ENCODE measurements at places on chromosomes 13 and 19. TPM values are rescaled to one million over a fixed set of nuclear protein-coding genes. Genes with fewer than 3 reads are reported as not detected.
A peak's percentile ranks its signal among the peaks of the same experiment; 100 is the strongest.

DNA sequence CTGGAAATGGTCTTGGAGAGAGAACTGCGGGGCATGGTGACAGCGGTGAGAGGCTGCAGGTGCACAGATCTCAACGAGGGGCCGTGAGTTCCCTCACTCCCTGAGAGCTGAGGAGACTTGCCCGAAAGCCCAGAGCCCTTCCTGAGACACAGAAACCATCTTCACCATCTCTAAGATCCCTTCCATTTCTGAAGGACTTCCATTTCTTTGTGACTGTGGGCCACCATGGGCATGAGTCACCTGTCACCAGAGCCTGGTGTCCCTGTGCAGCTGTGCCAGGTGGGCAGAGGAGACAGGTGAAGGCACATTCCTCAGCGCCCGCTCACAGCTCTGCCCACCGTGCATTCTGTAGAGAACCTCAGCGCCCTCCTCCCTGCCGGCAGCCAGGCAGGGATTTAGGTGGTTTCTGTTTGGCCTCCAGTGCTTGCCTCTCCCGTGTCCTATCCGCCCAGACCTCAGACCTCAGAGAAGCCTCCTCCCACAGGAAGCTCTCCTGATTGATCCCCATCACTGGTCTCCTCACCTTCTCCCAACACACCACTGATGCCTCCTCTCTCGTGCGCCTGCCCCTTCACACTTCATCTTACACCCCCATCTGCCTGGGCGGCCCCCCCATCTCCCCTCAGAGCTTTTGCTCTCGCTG is 24.2 kb downstream of the SH3GL1 start:
- no peaks in the 10 kb centered on the region for H3K27me3 ChIP-seq
- DNase-seq = peak; percentile 9
- peaks cover 92% of the 10 kb centered on the region for H3K4me1 ChIP-seq
- no peaks in the 10 kb centered on the region for H3K36me3 ChIP-seq
- H3K4me3 ChIP-seq = no peak overlapping the region

Gene VSTM1
- total RNA-seq = 3.0 TPM

Gene ANGPTL4
- 11.4 TPM for total RNA-seq

GRCh38 chr19:35868172-35868822 is at the start of gene APLP1:
APLP1 (plus strand) TSS chr19:35868574; CDS start chr19:35868637, 63 bp downstream.
- H3K27ac ChIP-seq = no peak within 1 kb of the TSS
- H3K4me1 ChIP-seq = peaks cover 16% of the 10 kb centered on the region
- peak; percentile 60 for DNase-seq
- no peaks in the 10 kb centered on the region for H3K36me3 ChIP-seq
- peaks cover 30% of the 10 kb centered on the region for H3K27me3 ChIP-seq

- peak overlapping the region; percentile 90 for H3K27ac ChIP-seq
- DNase-seq = no peak
- no peaks in the 10 kb centered on the region for H3K27me3 ChIP-seq
- peak overlapping the region; percentile 98 for H3K4me3 ChIP-seq
- no peaks in the 10 kb centered on the region for H3K36me3 ChIP-seq
Measured at GRCh38 chr19:39444598-39445195, 685 bp upstream of the SUPT5H start.

DNA sequence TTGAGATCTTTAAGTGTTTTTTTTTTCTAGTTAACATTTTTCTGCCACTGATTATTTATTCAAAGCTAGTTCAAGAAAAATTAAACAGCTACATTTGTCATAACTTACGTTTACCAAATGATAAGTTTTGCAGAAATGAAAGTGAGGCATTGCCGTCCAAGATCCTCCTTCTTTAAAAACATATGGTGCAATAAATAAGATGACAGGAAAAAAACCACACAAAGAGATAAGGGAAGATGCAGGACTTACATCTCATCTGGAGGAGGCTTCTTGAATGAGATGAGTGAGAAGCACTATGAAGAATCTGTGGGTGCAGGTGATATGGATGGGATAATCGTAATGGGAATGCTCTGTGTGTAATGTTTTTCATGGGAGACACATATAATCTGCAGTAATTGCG is 12.4 kb downstream of the TNFSF13B start:
- no peak overlapping the region for H3K27ac ChIP-seq
- H3K4me3 ChIP-seq = no peak overlapping the region
- H3K27me3 ChIP-seq = no peaks in the 10 kb centered on the region
- DNase-seq = no peak
- H3K36me3 ChIP-seq = no peaks in the 10 kb centered on the region

- peaks cover 7% of the 10 kb centered on the region for H3K27me3 ChIP-seq
- no peak for DNase-seq
- no peak within 1 kb of the TSS for H3K4me3 ChIP-seq
- no peaks in the 10 kb centered on the region for H3K36me3 ChIP-seq
- no peaks in the 10 kb centered on the region for H3K4me1 ChIP-seq
Measured at GRCh38 chr19:3483226-3483628, at the start of gene SMIM44. SMIM44 (minus strand) TSS chr19:3483441; CDS start chr19:3483403, 38 bp downstream.

DNA sequence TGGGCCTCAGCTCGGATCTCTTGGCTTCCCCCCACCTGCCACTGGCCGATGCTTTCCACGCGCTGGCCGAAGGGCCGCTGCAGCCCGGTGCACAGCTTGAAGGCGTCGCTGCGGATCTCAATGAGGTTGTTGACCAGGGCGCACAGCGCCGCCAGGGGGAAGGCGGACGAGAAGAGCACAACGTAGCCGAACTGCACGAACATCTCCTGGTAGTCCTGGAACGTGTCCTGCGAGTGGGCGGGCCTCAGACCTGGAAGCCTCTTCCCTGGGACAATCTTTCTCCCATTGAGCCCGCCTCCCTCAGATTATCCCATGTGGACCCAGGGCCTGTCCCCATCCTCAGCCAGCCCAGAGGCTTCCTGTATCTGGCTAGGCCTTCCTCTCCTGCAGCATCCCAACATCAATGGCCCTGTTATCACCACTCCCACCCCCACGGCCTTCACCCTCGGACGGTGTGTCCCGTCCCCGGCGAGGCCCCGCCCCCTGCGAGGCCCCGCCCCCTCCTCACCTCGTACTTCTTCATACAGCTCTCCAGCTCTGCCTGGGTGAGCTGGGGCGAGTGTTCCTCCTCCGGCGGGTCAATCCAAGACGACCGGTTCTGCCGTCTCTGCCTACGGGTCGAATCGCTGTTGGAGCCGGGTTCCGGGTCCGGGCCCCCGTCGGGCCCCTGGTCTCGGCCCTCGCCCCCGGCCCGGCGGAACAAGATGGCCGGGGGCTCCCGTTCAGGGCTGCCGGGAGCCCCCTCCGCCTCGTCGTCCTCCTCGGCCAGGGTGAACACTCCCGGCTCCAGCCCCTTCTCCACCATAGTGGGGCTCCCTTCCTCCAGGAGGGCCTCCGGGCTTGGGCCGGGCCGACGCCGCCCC is 6.8 kb downstream of the ANO8 start:
- H3K27ac ChIP-seq = peak overlapping the region; percentile 67
- DNase-seq = peak; percentile 92
- peaks cover 31% of the 10 kb centered on the region for H3K4me1 ChIP-seq
- H3K27me3 ChIP-seq = no peaks in the 10 kb centered on the region

GRCh38 chr13:40115426-40115825 is 460.0 kb downstream of the COG6 start:
- peaks cover 9% of the 10 kb centered on the region for H3K4me1 ChIP-seq
- H3K27me3 ChIP-seq = no peaks in the 10 kb centered on the region
- no peak overlapping the region for H3K4me3 ChIP-seq
- DNase-seq = no peak
- peak overlapping the region; percentile 33 for H3K27ac ChIP-seq

DNA sequence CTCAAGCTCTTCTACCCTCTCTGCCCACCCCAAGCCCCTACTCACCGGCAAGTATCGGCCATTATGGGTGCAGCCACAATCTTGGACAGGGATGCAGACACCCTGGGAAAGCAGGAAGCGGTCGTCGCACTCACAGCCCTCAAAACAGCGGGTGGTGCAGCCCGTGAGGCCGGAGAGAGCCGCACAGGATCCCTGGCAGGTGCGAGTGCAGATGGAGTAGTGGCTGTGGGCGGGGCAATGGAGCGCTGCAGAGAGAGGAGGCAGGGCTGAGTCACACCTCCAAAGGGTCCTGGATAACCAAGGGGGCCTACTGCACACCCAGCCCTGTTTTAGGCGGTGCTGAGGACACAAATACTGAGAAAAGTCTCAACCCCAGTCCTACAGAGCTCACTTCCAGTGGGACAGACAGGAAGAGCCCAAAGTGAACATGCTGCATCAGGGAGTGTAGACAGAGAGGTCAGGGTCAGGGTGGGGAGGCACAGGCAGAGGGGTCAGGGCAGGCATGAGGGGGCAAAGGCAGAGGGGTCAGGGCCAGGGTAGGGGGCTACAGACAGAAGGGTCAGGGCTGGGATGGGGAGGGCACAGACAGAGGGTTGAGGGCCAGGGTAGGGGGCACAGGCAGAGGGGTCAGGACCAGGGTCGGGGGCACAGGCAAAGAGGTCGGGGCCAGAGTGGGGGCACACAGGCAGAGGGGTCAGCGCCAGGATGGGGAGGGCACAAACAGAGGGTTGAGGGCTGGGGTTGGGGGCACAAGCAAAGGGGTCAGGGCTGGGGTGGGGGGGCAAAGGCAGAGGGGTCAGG is 24.2 kb upstream of the FBL start:
- H3K4me1 ChIP-seq = no peaks in the 10 kb centered on the region
- H3K4me3 ChIP-seq = no peak overlapping the region
- no peak overlapping the region for H3K27ac ChIP-seq
- no peaks in the 10 kb centered on the region for H3K36me3 ChIP-seq

DNA sequence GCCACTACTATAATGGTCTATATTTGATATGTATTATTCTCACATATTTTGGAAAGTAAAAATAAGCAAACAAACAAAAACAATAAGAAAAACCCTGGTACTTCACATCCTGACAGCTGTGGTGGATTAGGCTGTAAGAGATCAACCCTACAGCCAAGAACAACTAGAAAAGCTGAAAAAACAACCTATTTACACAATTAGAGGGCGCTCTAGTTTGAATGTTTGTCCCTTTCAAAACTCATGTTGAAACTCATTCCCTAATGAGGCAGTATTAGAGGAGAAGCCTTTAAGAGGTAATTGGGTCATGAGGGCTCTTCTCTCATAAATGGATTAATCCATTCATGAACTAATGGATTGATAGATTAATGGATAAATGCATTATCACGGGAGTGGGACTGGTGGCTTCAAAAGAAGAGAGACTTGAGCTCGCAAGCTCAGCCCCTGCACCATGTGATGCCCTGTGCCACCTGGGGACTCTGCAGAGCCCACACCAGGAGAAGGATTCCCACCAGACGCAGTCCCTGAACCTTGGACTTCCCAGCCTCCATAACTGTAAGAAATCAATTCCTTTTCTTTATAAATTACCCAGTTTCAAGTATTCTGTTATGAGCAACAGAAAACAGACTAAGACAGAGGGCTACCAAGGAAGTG is 733.9 kb upstream of the ARGLU1 start:
- no peaks in the 10 kb centered on the region for H3K27me3 ChIP-seq
- H3K4me1 ChIP-seq = no peaks in the 10 kb centered on the region
- no peak overlapping the region for H3K4me3 ChIP-seq
- no peaks in the 10 kb centered on the region for H3K36me3 ChIP-seq

- H3K4me3 ChIP-seq = no peak overlapping the region
- no peak overlapping the region for H3K27ac ChIP-seq
- H3K36me3 ChIP-seq = peaks cover 7% of the 10 kb centered on the region
- H3K4me1 ChIP-seq = no peaks in the 10 kb centered on the region
- no peak for DNase-seq
- H3K27me3 ChIP-seq = no peaks in the 10 kb centered on the region
Measured at GRCh38 chr13:32669030-32669646, 82.9 kb downstream of the PDS5B start.

- DNase-seq = no peak
- H3K27ac ChIP-seq = no peak overlapping the region
- H3K4me1 ChIP-seq = no peaks in the 10 kb centered on the region
- H3K27me3 ChIP-seq = no peaks in the 10 kb centered on the region
Measured at GRCh38 chr13:25783601-25784024, 268.2 kb downstream of the SHISA2 start.

DNA sequence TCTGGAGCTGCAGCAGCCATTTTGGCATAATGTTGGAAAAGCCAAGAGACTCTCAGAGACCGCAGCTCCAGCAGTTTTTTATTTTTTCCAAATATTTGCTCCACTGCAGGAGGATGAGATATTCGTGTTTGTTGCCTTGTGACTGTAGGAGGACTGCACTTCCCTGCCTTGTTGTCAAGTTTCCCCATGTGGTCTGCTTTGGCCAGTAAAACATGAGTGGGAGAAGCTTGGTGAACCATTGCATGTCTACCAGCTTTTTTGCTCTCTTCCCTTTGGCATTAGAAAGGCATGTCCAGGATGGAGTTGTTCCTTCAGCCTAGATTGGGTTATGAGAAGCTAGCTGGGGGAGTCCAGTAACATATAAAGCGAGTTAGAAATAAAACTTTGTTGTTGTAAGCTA is 47.7 kb upstream of the ALOX5AP start:
- H3K4me1 ChIP-seq = peaks cover 16% of the 10 kb centered on the region
- H3K27me3 ChIP-seq = no peaks in the 10 kb centered on the region
- no peaks in the 10 kb centered on the region for H3K36me3 ChIP-seq
- H3K27ac ChIP-seq = no peak overlapping the region

DNA sequence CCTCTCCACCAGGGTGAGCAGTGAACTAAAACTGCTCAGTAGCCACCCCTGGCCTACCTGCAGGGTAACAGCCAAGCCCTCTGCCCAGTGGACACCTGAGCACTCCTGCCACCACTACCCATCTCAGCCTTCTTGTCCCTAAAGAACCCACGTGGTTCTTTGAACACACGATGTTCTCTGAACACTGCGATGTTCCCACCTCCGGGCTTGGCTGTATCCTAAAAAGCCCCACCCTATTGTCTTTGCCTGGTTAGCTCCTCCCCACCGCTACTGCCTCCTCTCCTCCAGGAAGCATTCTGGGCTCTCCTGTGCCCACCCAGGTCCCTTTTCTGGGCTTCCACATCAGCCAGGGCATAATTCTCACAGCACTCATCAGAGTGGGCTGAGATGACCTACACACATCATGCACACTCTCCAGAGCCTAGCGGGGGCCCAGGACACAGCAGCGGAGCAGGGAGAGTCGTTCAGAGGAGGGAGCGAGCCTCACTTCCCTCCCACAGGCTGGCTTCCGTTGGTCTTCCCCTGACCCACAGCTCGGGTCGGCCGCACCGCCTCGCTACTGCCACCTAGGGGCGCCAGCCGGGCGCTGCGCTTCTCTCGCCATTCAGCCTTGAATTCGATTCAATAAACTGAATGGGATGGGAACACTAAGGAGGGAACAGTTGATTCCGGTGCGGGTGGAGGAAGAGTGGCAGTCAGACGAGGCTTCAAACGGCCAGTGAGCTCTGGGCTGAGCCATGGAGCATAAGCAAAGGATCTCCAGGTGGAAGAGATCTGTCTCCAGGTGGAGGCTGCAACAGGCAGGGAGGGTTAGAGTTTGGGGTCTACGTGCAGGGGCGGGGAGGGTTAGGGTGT is 3.2 kb downstream of the ELAVL1 start:
- no peaks in the 10 kb centered on the region for H3K36me3 ChIP-seq
- no peak overlapping the region for H3K4me3 ChIP-seq
- DNase-seq = peak; percentile 97
- H3K27me3 ChIP-seq = no peaks in the 10 kb centered on the region
- H3K27ac ChIP-seq = peak overlapping the region; percentile 67

Gene WDR62
- total RNA-seq = 1.4 TPM

- no peak overlapping the region for H3K4me3 ChIP-seq
- peaks cover 4% of the 10 kb centered on the region for H3K4me1 ChIP-seq
- H3K27ac ChIP-seq = no peak overlapping the region
- H3K27me3 ChIP-seq = no peaks in the 10 kb centered on the region
Measured at GRCh38 chr13:95222733-95223018, 78.6 kb downstream of the ABCC4 start.

Gene STARD13
- 63.3 TPM for total RNA-seq

Gene CAPN12
- total RNA-seq = 5.2 TPM

Measured in upper lobe of left lung (tissue), 6 donors.